ENCODE measurements at places on chromosomes 13 and 19. TPM values are rescaled to one million over a fixed set of nuclear protein-coding genes. Genes with fewer than 3 reads are reported as not detected.

DNA sequence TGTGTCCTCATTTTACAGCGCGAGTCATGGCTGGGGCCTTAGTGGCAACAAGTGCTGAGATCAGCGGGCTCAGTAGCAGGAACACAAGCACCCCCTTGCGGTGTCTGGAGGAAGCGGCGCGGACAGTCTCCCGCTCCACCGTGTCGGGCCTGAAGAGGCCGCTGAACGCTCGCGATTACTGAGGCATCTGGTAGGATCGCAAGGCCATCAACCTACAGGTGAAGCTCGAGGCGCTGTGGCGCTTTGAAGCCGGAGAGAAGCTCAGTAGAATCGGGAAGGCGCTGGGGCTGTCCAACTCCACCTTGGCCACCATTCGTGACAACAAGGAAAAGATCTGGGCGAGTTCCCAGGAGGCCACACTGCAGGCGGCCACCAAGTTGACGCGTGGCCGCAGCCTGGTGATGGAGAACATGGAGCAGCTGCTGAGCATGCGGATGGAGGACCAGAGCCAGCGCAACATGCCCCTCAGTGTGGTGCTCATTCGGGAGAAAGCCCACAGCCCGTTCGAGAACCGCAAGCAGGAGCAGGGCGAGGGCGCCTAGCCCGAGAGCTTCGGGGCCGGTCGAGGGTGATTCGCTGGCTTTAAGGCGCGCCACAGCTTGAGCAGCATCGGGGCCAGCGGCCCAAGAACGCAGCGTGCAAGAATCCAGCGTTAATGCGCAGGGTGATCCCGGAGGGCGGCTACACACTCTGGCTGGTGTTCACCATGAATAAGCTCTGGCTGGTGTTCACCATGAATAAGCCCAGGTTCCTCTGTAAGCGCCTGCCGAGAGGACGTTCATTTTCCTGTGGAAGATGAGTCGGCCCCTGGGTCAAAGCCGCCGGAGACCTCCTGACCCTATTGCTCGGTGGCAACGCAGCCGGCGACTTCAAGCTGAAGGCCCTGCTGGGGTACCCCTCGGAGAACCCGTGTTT, 8.3 kb upstream of the MZF1 start:
- DNase-seq: peak; percentile 92

GPR4 gene
- total RNA-seq: 0.26 TPM

SPACA4 gene
- not detected for total RNA-seq

DNA sequence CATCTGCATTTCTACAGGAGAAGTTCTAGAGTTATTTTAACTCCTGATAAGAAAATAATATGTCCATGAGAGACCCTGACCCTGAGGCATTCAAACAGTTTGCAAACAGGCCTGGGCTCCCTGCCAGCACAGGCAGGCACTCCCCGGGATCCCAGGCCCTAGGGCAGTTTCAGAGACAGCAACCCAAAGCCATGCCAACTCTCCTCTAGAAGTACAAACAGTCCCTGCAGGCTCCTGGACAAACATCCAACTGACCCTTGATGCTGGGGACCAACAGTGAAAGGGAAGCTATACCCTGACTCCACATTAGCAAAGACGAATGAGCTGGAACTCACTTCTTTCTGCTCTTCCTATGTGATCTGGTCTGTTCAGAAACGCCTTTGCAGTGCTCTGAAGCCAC, 44.8 kb downstream of the CCDC70 start:
- no peak for DNase-seq

PODNL1 gene
- not detected for total RNA-seq

GRCh38 chr19:36258028-36258875, 43.3 kb downstream of the ZNF146 start:
- DNase-seq: no peak

- no peak for DNase-seq
Measured at GRCh38 chr19:939922-940321, 14.1 kb downstream of the ARID3A start.

GRCh38 chr13:53206455-53206854, 177.8 kb downstream of the OLFM4 start:
- DNase-seq: peak; percentile 66
